ENCODE measurements at places on chromosomes 5 and 9.

- no peak for DNase-seq
These were observed 36.5 kb downstream of the KCNIP1 start for GRCh38 chr5:170540271-170540670.

- DNase-seq = no peak
These were observed 23.3 kb downstream of the SLC25A48 start for GRCh38 chr5:135857630-135858311.

GRCh38 chr9:136525841-136526499, 19.9 kb downstream of the NOTCH1 start:
- DNase-seq = no peak

DNA sequence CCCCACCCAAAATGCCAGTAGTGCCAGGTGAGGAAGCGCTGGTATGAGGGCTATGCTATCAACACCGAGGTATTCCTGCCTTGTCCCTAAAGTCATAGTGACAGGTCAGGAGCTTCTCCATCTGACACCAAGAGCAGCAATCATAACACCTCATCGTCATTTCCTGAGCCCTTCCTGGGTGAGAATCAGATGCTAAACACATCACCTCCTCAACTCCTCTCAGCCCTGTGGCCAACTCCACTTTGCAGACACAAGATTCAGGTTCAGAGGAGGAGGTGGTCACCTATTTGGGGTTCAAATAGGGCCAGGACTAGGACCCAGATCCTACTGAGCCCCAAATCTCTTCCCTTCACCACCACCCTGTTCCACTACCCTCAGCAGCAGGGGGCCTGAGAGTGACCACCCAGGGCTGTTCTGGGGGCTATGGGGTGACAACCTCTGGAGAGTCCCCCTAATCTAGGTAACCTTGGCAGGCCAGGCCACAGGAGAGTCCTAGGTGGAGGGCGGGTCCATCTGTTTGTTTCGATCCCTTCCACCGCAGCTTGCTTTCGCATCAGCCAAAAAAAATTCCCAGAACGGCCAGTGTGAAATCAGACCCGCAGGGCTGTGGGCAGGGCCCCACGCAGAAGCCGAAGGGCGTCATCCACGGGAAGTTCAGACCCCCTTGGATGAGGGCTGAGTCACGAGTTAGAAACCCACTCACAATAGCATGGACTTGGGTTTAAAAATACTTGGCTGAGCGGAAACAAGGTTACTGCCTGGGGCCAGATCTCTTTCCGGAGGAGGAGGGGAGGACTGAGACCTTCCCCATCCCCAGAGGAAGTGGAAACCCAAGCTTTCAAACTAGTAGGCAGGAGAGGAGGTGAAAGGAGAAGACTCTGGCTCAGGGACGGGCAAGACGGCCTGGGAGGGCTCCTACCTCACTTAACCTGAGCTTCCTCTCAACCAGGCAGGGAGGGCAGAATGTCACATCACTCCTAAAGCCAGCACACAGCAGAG, 8.7 kb downstream of the STK10 start:
- peak; percentile 28 for DNase-seq

DNA sequence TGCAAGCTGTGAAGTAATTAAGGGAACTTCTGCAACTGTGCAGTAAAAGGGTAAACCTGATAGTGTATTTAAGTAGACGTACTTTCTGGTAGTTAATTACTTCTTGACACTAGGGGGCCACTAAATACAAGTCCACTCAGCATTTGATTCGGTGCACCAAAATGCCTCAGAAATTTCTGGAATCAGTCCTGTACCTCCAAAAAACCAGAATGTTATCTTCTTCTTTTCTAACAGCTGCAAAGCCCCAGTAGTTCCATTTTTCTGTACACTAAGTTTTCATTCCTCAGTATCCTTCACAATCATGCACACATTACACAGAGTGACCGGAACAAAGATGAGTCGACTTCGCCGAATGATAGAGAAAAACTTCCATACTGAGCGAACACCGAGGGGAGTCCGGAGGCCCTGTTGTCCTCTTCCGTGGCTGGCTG, 484 bp downstream of the GFM2 start:
- DNase-seq = no peak

- DNase-seq = no peak
These were observed 910.2 kb upstream of the DMAC1 start for GRCh38 chr9:8709731-8710130.

DNA sequence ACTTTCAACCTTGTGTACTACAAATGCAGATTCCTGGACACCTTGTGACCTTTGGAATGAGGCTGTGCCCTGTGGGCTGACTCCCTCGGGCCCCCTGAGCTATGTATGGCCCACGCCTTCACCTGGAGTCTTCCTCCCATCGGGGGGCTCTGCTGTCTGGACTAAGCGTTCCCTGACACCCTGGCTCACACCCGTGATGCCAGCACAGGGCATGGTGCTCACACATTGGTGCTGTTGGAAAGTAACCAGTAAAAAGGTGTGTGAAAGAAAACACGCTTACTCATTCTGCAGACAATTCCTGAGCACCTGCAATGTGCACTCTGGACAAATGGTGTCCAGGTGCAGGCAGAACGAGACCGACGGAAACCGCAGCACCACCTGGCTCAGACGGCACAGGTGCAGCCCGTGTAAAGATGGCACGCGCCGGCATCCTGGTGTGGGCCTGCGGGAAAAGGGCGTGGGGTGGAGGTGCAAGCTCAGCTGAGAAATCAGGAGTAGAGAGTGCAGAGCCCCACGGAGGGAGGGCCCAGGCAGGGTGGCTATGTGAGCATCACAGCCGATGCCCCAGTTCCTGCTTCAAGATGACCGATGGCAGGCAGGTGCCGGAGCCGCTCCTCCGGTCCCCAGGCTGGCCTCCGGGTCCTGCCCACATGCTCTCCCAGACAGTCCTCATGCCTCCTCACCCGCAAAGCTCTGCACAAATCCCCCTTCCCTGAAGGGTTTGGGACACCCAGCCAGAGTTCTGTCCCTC, 11.0 kb downstream of the LPCAT1 start:
- no peak for DNase-seq

Measured in memory B cell (primary cell).